C1 segment of cervical spinal cord (tissue), 14 donors: ENCODE measurements at places on chromosomes 1 and 21.
A peak's percentile ranks its signal among the peaks of the same experiment; 100 is the strongest.

DNA sequence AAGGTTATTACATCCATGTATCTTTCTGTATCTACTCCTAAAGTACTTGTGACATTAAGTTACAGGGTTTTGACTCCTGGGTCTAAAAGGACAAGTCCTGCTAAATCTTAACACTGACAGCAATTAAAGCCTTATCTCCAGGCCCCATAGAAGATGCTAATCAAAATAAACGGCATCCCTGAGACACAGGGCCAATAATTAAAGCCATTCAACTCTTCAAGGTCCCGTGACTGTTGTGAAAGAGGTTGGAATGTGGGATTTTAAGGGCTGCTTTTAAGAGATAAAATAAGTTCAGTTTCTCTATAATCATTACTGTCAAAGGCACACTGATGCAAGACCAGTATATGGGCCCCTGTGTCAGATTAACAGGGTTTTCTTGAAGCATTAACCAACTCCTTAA lies 8.3 kb downstream of the DNAI4 start:
- DNase-seq: no peak

GRCh38 chr1:175376194-175376593 lies 183.6 kb upstream of the KIAA0040 start:
- no peak for DNase-seq

- no peak for DNase-seq
Observed at GRCh38 chr1:6425658-6426057, 1.1 kb downstream of the ESPN start.

DNA sequence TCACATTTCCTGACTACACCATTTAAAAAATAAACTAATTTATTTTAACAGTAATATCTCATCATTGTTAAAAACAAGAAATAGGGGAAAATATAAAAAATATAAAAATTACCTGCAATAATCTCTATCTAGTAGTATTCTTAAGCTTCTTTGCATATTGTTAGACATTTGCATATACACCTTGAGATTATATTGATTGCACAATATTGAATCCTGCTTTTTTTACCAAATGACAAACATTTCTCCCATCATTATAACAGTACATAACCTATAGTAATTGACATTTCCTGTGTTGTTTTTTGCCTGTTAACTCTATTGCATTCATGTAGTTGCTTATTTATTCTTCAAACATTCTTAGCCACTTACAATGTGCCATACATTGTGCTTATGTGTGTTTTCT lies 11.7 kb upstream of the CR1L start:
- DNase-seq: no peak

DNA sequence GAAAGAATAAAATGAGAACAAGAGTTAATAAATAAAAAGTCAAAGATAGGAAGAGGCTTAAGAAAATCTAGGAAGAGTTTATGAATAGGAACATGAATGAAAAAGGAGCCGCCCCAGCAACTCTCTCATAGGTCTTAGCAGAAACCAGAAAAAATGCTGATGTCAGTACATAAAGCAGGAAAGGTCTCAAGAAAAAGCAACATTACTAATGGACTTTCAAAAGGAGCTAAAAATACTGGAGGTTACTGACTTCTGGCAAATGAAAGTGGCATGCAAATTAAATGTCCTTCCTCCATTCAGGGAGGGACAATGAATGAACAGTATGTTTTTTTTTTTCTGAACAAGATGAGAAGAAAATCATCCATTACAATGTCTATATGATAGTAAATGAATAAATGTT lies 387.6 kb downstream of the BRINP2 start:
- DNase-seq: no peak

DNA sequence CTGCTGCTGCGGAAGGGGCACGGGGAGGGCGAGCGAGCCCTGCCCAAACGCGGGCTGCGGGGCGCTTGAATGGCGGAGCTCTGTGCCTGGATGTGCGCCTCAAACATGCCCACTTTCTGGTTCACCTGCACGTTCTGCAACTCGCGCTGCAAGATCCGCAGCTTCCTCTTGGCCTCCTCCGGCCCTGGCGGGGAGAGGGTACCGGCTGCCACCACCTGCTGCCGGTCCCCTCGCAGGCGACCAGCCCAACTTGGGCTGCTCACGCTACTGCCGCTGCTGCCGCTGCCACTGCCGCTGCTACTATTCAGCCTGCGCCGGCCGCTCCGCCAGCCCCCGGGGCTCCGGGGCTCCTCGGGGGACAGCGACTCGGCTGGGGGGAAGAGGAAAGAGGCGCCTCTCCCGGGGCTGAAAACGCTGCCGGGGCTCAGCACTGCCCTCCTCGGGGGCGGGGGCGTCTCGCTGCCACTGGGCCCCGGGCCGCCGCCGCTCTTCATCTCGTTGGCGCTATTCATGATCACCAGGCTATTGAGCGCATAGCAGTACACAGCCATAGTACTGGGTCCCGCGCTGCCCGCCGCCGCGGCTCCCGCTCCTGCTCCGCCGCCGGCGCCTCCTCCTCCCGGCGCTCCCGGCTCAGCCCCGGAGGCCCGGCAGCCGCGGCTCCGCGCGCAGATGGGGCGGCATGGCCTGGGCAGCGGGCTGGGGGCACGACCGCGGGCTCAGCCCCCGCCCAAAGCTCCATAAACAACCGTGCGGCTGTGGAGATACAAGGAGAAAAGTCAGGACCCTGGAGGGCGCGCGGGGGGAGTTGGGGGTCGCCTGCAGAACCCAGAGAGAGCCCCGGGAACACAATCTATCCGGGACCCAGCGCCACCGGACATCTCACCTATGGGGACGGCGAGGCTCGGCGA lies 1.9 kb downstream of the ITPKB start:
- DNase-seq: peak; percentile 76
